ENCODE measurements at places on chromosomes 3 and 15.

DNA sequence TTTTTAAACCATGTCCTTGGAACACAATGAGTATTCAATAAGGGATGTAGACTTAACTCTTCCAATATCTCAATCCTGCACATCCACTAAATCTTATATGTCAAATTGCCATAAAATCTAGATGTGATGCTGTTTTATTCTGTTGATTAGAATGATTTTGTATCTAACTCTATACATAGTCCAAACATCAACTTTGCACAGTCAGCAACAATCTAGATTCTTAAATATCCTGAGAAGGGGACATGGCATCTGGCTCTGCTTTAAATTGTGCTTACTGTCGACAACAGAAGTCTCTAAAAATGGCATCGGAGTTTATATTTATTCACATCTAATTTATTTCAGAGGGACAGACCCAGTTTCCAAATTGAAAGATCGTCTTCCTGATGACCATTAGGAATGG is 276.2 kb downstream of the GAP43 start:
- no peak for DNase-seq

- no peak for DNase-seq
Measured at GRCh38 chr3:45272828-45273470, 46.9 kb upstream of the TMEM158 start.

- no peak for DNase-seq
Measured at GRCh38 chr3:171374260-171374659, 85.9 kb downstream of the TNIK start.

- DNase-seq: peak; percentile 88
Measured at GRCh38 chr3:187519428-187519890, 150.7 kb downstream of the SST start.

- DNase-seq: no peak
Measured at GRCh38 chr15:62741106-62741505, 301.4 kb upstream of the TPM1 start.

DNA sequence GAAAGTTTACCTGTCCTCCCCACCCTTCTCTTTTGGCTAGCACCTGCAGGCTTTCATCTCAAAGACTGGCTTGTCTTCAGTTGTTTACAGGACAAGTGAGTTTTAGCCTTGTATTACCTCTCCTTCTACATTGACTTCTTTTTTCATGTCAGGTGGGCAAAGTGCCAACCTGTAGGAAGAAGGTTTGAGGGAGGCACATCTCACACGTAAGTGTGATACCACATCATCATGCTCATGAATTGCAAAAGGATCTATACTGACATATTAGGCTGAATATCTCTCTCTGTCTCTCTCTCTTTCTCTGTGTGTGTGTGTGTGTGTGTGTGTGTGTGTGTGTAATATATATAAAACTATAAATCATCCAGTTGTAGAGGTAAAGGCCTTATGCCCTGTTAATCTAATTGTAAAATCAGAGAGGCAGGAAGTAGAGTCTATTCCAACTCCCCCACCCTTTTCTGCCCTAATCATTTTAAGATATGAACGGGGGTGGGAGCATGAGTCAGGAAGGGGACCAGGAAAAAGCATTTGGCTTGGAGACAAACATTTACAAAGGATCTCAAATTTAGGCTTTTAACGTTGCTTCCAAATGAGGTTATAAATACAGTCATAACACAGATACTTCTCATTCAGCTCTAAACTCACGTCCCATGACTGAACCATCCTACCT is 107.0 kb upstream of the PFN2 start:
- DNase-seq: peak; percentile 84

GRCh38 chr15:83285979-83286553 is 1.6 kb upstream of the BNC1 start:
- peak; percentile 95 for DNase-seq

GRCh38 chr3:146517684-146518435 is 26.5 kb downstream of the PLSCR1 start:
- no peak for DNase-seq

DNA sequence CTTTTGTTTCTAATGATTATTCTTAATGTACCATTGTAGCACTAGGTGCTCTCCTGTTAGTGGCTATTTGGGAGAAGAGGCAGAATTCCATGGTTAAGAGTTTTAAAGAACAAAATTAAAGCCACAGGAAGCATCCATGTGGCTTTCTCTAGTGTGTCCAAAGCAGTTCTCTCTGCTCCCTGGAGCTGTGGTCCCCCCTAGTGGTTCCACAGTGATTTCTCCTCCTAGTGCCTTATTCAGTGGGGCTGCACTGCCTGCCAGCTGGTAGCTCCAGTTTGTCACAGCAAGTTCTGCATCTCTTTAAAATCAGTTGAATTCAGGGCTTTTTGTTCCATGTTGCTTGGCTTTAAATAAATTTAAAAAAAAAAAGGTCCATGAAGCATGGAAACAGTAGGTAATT is 39.6 kb upstream of the FAM98B start:
- peak; percentile 69 for DNase-seq

DNA sequence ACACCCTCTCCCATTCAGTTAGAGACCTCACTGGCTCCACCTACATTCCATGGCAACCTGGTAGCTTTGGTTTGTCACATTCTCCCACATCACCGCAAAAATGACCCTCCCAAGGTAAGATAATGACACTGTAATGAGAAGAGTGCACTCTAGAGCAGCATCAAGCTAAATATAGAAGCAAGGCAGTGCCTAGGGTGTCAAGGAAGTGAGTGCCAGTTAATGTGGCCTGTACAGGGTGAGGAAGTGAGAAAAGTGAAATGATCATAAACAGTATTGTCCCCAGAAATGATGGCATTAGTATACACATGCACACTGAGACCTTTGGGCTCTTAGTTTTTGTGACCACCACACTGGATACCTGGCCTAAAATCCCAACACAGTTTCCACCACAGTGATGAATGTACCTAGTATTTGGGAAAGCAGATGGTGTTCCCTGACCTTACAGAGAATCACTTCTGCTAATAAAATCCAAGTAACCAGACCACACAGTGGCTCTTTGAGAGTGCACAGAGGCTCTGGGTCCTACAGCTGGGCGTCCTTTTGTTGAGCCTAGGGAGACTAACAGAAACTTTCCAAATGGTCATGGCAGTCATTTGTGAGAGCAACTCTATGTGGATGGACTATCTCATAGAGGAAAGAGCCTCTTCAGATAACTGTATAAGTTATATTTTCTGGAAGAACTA is 106.6 kb downstream of the ARPP21 start:
- no peak for DNase-seq

DNA sequence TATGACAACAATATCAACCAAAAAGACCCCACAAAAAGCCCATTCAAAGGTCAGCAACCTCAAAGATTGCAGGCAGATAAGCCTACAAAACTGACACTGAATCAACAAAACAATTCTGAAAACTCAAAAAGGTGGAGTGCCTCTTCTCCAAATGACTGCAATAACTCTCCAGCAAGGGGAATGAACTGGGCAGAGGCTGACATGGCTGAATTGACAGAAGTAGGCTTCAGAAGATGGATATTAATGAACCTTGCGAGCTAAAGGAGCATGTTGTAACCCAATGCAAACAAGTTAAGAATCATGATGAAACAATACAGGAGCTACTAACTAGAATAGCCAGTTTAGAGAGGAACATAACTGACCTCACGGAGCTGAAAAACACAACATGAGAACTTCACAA is 20.4 kb upstream of the SLC25A38 start:
- DNase-seq: no peak

- no peak for DNase-seq
Measured at GRCh38 chr15:29621616-29622015, 200.7 kb downstream of the TJP1 start.

DNA sequence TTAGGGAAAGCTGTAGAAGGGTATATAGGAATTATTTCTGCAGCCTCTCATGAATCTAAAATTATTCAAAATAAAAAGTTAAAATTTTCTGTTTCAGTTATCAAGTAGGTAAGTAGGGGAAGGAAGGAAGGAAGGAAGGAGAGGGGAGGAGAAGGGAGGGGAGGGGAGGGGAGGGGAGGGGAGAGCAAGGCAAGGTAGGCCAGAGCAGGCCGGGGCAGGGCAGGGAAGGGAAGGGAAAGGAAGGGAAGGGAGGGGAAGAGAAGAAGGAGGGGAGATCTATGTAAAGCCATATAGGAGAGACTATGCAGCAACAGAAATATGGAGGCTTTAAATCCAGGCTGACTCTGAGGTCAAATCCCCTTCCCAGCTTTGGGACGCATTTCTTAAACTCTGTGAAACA is 38.3 kb upstream of the BOC start:
- no peak for DNase-seq

- no peak for DNase-seq
Measured at GRCh38 chr15:65888981-65889380, 19.7 kb downstream of the RAB11A start.

- DNase-seq: no peak
Measured at GRCh38 chr15:83854950-83855707, 201.2 kb downstream of the ADAMTSL3 start.

All from EL (cell line).